ENCODE measurements at places on chromosomes 7 and 10.

DNA sequence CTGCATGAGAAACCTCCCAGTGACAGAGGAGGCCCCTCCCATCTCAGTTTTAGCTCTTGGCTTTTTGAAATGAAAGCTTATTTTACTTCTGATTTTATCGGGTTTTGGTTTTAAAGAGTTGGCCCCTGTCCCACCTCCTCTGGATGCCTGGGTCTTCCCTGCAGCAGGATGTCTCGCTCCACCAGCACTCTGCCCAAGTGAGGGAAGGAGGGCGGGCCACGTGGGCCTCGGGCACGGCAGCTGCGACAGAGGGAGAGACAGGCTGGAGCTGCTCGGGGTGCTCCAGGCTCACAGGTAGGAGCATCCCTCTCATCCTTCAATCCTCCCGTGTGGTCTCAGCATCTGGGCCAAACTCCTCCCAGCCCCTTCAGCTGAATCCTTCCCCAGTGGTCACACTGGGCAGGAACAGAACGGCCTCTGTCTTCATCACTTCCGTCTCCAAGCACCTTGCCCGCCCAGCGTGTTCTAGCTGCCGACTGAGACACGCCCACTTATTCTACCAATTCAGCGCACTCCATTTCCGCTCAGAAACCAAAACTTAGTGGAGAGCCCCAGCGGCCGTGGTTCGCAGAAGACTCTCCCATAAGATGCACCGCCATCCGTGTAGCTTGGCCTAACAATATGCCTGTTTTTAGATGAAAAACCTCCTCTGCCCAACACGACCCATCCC lies 222.9 kb downstream of the GLRX3 start:
- no peak for DNase-seq

DNA sequence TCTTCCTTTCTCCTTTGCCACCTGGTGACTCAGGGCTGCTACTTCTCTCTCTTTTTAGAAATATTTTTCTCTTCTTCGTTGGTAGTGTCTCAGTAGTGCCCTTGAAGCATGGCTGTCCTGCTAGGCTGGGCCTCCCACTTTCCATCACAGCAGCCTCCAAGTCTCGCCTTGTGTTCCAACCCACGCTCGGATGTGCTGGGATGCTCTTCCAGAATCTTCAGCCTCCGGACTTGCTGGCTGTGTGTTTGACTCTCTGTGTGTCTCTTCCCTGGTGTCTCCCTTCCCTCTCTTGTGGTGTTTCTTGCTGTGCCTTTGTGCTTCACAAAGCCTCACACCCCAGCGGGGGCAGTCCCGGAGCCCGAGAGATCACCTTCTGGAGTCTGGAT lies 100.5 kb downstream of the INPP5A start:
- no peak for DNase-seq

DNA sequence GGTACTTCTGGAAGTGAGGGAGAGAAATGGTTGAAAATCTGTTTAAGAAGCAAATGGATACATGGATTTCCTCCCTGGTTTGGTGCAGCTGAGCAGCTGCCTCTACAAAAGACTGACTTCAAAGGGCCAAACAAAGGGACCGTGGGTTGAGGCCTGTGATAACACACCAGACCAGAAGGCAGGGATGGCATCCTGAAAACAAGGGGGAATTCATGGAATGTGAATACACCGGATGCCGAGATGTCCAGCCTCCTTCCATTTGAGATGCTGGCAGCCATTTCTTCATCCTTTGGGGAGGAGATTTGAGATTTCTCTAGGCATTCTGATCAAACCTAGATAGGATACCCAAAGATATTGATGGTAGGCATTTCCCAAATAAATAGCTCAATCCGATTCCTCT lies 36.9 kb downstream of the TAF3 start:
- no peak for DNase-seq

- no peak for DNase-seq
Measured at GRCh38 chr7:104431930-104432329, 103.5 kb downstream of the LHFPL3 start.

- peak; percentile 42 for DNase-seq
Measured at GRCh38 chr10:5888351-5888750, 1.3 kb downstream of the ANKRD16 start.

DNA sequence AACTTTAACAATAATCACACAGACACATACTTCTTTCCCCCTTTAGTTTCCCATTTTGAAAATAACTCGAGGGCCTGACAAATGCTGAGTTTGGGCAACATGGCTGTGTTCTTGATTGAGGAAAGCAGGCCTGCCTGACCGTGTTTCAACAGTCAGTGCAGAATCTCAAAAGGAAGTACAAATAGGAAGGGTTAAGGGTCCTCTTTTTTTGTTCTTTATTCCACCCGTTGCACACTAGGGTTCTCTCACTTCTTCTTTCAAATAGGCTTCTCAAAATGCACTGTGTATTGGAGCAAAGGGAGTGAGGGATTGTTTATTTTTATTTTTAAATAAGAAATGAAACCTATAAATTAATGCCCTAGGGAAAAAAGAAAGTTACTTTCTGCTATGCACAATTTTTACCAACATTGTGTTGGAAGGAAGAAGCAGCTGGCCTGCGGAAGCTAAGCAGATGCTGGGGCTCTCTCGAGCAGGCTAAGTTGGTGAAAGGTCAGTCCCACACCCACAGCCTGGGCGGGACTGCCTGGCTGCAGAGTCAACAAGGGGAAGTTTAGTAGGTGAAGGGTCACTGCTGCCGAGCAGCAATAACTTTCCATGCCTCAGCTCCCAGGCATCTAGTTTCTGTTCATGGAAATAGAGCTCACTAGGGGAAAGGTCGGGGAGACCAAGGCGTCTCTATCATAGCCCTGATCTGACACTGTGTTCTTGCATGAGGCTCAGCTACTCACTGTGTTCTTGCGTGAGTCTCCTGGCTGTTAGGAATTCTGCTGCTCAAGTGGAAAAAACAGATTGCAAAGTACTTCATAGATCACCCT lies 12.2 kb upstream of the PDK4 start:
- DNase-seq = peak; percentile 95

DNA sequence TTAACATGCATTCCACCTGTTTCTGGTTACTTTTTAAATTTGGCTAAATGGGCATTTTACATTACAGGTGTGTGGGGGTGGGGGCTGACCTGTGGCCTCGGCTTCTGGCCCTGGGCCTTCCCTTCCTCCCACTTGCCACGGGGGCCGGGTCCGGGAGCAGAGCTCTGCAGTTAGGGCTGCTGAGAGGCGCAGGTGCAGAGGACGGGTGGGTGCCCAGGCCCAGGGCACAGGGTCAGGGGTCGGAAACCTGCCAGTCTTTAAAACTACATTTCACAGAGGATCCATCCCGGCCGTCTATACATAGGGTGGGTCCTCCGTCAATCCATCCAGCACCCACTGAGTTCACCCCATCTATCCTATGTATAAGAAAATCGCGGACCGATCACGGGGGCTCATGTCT lies 106.5 kb upstream of the INSIG1 start:
- no peak for DNase-seq

- DNase-seq = no peak
Measured at GRCh38 chr10:59864141-59864962, 42.0 kb downstream of the CCDC6 start.

All from suppressor macrophage treated with lipopolysaccharide for 1 hour (primary cell).